Activated CD4-positive, alpha-beta T cell treated with anti-CD3 and anti-CD28 coated beads, Interleukin-2, amount 10 ng/mL, durations not matched to agents 24 days and 14 days (primary cell): ENCODE measurements at places on chromosomes 3 and 15. TPM values are rescaled to one million over a fixed set of nuclear protein-coding genes. Genes with fewer than 3 reads are reported as not detected.

GRCh38 chr3:12483872-12484197 lies 445 bp upstream of the TSEN2 start:
- no peak for DNase-seq
- H3K36me3 ChIP-seq = peaks cover 2% of the 10 kb centered on the region
- peaks cover 25% of the 10 kb centered on the region for H3K4me1 ChIP-seq
- H3K27me3 ChIP-seq = no peaks in the 10 kb centered on the region

DNA sequence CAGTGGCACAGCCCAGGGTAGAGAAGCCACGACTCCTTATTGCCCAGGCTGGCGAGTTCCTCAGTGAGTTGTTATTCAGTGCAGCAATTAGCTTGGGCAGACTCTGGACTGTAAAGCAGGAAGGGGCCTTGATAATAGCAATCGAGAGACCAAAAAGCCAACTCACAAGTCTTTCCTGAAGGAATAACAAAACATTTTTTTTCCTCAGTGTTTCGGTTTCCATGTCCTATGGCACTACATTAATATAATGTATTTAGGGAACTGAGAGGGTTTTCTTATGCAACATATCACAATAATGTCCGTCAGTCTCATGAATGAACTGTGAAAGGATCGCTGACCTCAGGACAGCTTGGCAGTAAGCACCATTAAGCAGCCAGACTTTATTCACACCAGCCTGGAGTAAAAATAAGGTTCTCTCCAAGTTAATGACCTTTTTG lies 248.9 kb upstream of the TBL1XR1 start:
- H3K27me3 ChIP-seq = no peaks in the 10 kb centered on the region
- peaks cover 8% of the 10 kb centered on the region for H3K4me1 ChIP-seq
- H3K27ac ChIP-seq = no peak overlapping the region

The DTX3L gene
- total RNA-seq = 39.8 and 43.7 TPM in 2 replicates

DNA sequence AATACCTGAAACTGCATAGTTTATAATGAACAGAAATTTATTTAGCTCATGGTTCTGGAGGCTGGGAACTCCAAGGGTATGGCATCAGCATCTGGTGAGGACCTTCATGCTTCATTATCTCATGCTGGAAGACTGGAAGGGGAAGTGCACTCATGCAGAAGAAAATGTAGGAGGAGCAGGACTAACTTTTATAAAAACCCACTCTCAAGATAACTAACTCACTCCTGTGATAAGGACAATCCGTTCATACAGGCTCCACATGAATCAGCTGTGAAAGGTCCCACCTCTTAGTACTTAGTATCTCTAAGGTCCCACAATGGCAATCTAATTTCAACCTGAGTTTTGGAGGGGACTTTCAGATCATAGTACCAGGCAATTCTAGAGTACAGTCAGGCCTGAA lies 33.6 kb upstream of the APH1B start:
- no peaks in the 10 kb centered on the region for H3K27me3 ChIP-seq
- no peak overlapping the region for H3K4me3 ChIP-seq
- H3K27ac ChIP-seq = peak overlapping the region; percentile 42

DNA sequence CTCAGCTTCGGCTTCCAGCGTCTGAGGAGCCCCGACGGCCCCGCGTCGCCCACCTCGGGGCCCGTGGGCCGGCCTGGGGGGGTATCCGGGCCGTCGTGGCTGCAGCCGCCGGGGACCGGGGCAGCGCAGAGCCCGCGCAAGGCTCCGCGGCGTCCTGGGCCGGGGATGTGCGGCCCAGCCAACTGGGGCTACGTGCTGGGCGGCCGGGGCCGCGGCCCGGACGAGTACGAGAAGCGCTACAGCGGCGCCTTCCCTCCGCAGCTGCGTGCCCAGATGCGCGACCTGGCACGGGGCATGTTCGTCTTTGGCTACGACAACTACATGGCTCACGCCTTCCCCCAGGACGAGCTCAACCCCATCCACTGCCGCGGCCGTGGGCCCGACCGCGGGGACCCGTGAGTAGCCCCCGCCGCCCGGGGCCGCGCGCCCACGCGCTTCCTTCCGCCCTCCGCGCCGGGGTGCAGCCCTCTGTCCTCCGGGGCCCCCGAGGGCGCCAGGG lies 462 bp downstream of the EDEM1 start:
- H3K4me1 ChIP-seq = peaks cover 35% of the 10 kb centered on the region
- H3K36me3 ChIP-seq = peaks cover 41% of the 10 kb centered on the region
- no peaks in the 10 kb centered on the region for H3K27me3 ChIP-seq
- peak overlapping the region; percentile 97 for H3K27ac ChIP-seq
- DNase-seq = peak; percentile 88

DNA sequence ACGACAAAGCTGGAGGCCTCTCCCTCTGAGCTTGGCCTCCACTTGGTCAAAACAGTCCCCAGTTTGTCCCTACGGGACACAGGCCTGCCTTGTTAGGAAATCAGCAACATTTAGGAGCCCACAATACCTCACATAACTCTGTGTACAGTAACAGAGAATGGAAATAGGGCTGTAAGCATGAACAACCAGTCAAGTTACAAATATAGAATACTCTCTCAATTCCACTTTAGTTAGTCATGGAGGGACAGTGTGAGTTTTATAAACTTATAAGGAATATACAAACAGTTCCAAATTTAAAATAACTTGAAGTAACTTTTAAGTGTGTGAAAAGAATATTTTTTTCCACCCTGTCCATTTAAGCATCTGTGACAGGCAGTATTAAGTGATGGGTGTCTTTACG lies 129.4 kb downstream of the PGPEP1L start:
- H3K4me1 ChIP-seq = peaks cover 19% of the 10 kb centered on the region
- DNase-seq = no peak
- no peak overlapping the region for H3K4me3 ChIP-seq

The ABI3BP gene
- total RNA-seq = not detected in 2 replicates

The POPDC2 gene
- 0.63 and 0.66 TPM in 2 replicates for total RNA-seq

- H3K27me3 ChIP-seq = peaks cover 33% of the 10 kb centered on the region
- no peaks in the 10 kb centered on the region for H3K36me3 ChIP-seq
- no peaks in the 10 kb centered on the region for H3K4me1 ChIP-seq
Measured at GRCh38 chr3:124699686-124700396, 30.4 kb upstream of the UMPS start.

The SYNPR gene
- total RNA-seq = not detected in 2 replicates

The PPP2R3A gene
- total RNA-seq = 0.28 and 0.49 TPM in 2 replicates

DNA sequence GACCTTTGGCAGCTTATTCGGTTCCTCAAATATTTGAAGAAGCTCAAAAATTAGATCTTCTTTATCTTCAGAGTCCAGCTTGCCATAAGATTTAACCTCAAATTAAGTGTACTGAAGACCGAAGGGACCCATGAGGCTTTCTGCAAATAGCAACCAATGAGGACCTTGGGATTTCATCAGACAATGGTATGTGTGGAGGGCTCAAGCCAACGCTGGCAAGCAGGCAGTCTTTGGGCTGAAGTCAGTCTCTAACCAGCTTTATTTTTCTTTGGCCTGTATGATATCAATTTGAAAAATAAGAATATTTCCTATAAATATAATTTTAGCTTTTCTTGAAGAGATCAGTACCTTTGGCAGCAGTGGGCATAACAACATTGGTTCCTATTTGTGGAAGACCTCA lies 692.7 kb downstream of the MCTP2 start:
- no peak for DNase-seq
- H3K36me3 ChIP-seq = no peaks in the 10 kb centered on the region
- no peak overlapping the region for H3K27ac ChIP-seq
- no peaks in the 10 kb centered on the region for H3K27me3 ChIP-seq

The CACNA2D2 gene
- total RNA-seq = 0.23 and 0.62 TPM in 2 replicates

DNA sequence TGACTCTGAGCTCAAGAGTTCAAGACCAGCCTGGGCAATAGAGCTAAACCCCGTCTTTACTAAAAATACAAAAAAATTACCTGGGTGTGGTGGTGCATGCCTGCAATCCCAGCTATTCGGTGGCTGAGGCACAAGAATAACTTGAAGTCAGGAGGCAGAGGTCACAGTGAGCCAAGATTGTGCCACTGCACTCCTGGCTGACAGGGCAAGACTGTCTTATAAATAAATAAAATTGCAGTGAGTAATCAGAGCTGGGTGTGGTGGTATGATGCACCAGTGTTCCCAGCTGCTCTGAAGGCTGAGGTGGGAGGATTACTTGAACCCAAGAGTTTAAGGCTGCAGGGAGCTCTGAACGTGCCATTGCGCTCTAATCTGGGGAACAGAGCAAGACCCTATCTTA lies 55.9 kb upstream of the GCNT3 start:
- no peaks in the 10 kb centered on the region for H3K36me3 ChIP-seq
- H3K27me3 ChIP-seq = peaks cover 10% of the 10 kb centered on the region
- no peak overlapping the region for H3K27ac ChIP-seq

DNA sequence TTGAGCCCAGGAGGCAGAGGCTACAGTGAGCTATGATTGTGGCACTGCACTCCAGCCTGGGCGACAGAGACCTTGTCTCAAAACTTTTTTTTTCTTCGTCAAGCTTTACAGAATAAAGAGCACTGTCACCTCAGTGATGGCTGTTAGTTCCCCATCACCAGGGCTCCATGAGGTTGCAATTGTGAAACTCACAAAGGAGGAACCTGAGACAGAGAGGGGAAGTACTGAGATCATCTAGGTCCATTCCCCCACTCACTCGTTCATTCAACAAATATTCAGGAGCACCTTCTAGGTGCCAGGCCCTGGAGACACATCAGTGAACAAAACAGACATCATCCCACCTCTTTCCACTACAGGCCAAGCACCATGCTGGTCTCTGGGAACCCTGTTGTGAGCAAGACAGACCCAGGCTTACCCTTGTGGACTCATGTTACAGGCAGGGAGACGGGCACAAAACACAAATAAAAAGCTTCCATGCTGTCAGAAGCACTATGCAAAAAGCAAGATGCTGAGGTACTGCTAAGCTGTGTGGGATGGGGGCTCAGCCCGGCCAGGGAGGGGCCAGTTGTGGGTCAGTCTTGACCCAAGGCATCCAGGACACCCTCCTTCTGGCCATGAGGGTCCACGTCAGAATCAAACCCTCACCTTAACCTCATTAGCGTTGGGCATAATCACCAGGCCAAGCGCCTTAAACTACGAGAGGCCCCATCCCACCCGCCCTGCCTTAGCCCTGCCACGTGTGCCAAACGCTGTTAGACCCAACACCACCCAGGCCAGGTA lies 2.1 kb upstream of the RHO start:
- no peaks in the 10 kb centered on the region for H3K4me1 ChIP-seq
- no peaks in the 10 kb centered on the region for H3K27me3 ChIP-seq
- DNase-seq = no peak
- no peaks in the 10 kb centered on the region for H3K36me3 ChIP-seq

GRCh38 chr15:27767918-27768640 lies 331.0 kb downstream of the OCA2 start:
- H3K36me3 ChIP-seq = no peaks in the 10 kb centered on the region
- no peak overlapping the region for H3K4me3 ChIP-seq
- no peaks in the 10 kb centered on the region for H3K27me3 ChIP-seq
- no peaks in the 10 kb centered on the region for H3K4me1 ChIP-seq
- H3K27ac ChIP-seq = no peak overlapping the region
- no peak for DNase-seq

DNA sequence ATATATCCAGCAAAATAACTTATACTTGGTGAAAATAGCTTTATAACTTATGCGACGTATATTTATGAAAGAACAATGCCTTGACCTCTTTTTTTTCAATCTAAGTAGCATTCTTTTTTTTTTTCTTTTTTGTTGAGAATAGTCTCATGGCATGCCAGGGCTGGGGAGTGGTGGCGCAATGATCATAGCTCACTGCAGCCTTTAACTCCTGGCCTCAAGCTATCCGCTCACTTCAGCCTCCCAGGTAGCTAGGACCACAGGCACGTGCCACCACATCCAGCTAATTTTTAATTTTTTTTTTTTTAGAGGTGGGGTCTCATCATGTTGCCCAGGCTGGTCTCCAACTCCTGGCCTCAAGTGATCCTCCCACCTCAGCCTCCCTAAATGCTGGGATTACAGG lies 43.5 kb downstream of the RAB8B start:
- no peaks in the 10 kb centered on the region for H3K27me3 ChIP-seq
- H3K36me3 ChIP-seq = peaks cover 39% of the 10 kb centered on the region
- H3K4me1 ChIP-seq = peaks cover 49% of the 10 kb centered on the region
- H3K27ac ChIP-seq = no peak overlapping the region

DNA sequence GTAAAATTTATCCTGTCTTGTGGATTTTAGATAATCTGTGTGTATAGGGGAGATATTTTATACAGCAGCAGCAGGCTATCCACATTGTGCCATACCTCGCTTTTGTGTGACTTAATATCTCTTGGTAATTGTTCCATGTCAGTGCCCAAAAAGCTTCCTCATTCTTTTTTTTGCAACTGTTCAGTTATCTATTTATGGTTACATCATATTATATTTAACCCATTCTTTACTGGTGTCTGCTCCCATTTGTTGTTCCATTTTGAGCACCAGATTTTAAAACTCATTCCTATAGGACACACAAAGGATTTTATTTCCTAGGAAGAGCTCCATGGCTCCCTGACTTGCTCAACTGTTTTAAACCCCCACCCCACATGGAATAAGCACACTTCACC lies 86.3 kb upstream of the RASGRP1 start:
- H3K4me3 ChIP-seq = peak overlapping the region; percentile 82
- no peaks in the 10 kb centered on the region for H3K27me3 ChIP-seq
- H3K36me3 ChIP-seq = peaks cover 10% of the 10 kb centered on the region
- peaks cover 77% of the 10 kb centered on the region for H3K4me1 ChIP-seq
- DNase-seq = no peak

- peaks cover 18% of the 10 kb centered on the region for H3K27me3 ChIP-seq
- H3K4me1 ChIP-seq = no peaks in the 10 kb centered on the region
- no peak overlapping the region for H3K27ac ChIP-seq
- no peaks in the 10 kb centered on the region for H3K36me3 ChIP-seq
- no peak overlapping the region for H3K4me3 ChIP-seq
Measured at GRCh38 chr3:57120040-57120439, 45.1 kb downstream of the IL17RD start.

- H3K4me1 ChIP-seq = peaks cover 72% of the 10 kb centered on the region
- H3K36me3 ChIP-seq = peaks cover 4% of the 10 kb centered on the region
- H3K27me3 ChIP-seq = no peaks in the 10 kb centered on the region
- H3K27ac ChIP-seq = peak overlapping the region; percentile 77
- no peak overlapping the region for H3K4me3 ChIP-seq
Measured at GRCh38 chr3:143166376-143166775, 46.8 kb downstream of the CHST2 start.

DNA sequence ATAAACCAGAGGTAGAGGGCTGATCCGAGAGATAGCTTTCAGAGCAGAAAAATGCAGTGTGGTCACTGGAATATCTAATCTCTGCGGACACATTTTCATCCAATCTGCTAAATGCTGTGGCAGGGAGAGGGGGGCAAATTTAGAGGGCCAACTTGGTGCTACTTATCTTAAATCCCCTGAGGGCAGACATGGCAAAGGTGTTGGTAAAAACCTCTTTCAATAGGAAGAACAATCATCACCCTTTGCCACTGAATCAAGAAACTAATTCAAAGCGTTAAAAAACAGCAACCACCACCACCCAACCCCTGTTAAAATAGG lies 152.9 kb downstream of the MECOM start:
- H3K27ac ChIP-seq = no peak overlapping the region
- no peak for DNase-seq
- peaks cover 11% of the 10 kb centered on the region for H3K4me1 ChIP-seq
- no peak overlapping the region for H3K4me3 ChIP-seq
- no peaks in the 10 kb centered on the region for H3K27me3 ChIP-seq
